Stimulated activated CD4-positive, alpha-beta T cell treated with anti-CD3 and anti-CD28 coated beads, TNF-alpha, amount 100 ng/mL, for 1 hour (primary cell): ENCODE measurements at places on chromosomes 13 and 19.
A peak's percentile ranks its signal among the peaks of the same experiment; 100 is the strongest.

GRCh38 chr19:56476651-56477428 is at the start of gene ZNF667:
TSS of gene ZNF667 (minus strand) at chr19:56477345. CDS start at chr19:56462370, 14,975 bp downstream.
- DNase-seq, result no peak

DNA sequence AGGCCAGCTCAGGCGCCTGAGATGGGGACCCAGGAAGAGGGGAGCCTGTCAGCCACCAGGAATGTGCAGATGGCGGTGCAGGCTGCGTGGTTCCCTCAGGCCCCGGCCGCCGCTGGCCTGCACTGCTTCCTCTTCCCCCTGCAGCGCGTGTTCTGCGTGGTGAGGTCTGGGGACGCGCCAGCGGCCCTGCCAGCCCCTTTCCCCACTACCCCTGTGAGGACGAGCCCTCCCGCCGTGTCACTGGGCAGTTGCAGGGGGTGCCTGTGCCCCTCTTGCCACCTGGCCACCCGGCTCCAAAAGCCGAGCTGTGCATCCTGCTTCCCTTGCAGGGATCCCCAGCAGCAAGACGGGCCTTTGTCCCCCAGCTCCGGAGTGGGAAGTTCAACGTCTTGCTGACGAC is 58.4 kb downstream of the SMARCA4 start:
- no peak for DNase-seq

GRCh38 chr19:5631567-5632240 is 8.8 kb downstream of the SAFB start:
- DNase-seq, result no peak

GRCh38 chr19:16133818-16134217 is 9.7 kb upstream of the HSH2D start:
- no peak for DNase-seq

DNA sequence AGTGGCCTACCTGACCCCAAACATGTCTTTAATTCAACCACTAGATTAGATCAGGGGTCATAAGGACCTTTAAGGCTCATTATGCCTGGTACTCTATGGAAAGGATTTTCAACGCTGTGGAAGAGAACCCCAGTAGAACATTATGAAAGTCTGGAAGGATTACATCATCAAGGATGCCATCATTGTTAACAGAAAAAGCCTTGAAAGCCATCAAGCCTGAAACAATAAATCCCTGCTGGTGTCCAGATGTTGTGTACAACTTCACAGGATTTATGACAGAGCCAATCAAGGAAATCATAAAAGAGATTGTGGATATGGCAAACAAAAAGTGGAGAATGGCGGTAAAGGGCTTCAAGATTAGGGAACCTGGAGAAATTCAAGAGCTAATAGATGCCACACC is 59.7 kb downstream of the NAA16 start:
- DNase-seq, result no peak

DNA sequence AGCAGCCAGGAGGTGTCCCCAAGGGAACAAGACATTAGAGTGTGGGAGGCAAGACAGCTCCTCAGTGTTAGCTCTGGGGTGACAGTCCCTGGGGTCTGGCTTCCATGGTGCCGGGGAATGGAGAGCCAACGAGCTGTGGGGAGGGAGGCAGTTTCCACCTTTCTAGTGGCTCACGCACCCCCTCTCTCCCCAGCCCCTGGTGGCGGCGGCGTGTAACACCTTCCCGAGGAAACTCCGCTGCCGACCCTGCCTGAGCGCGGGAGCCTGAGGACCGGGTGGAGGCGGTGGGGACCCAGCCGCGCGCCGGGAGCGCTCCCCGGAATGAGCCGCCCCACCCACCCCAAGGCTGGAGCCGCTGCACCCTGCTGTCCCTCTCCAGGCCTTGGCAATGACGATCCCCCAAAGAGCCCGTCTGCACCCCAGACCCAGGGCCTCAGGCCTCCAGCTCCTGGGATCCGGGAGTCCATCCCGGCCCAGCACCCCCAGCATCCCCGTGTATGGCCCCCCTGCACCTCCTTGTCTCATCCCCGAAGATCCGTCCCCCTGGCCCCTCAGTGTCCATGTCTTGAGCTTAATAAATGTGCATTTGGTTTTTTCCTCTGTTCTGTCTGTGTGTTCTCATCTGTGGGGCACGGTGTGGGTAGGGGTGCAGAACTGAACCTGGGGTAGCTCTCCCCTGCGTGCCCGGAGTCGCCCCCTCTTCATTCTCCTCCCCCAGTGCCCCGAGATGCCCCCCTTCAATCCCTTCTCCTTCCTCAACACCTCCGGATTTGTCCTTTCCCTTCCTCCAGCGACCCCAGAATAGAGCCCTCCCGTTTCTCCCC is 622 bp upstream of the FXYD5 start:
- peak; percentile 65 for DNase-seq

DNA sequence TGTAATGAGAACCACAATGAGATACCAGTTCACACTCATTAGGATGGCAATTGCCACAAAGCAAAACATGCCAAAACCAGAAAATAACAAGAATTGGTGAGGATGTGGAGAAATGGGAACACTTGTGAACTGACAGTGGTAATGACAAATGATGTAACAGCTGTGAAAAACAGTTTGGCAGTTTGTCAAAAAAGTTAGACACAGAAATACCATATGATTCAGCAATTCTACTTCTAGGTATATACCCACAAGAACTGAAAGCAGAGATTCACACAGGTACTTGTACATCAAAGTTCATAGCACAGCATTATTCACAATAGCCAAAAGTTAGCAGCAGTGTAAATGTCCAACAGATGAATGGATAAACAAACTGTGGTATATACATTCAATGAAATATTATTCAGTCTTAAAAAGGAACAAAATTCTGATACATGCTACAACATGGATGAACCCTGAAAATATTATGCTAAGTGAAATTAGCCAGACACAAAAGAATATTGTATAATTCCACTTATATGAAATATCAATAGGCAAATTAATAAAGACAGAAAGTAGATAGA is 96.5 kb downstream of the UGGT2 start:
- no peak for DNase-seq

- DNase-seq, result no peak
These were observed 329.7 kb downstream of the UQCRFS1 start for GRCh38 chr19:28883241-28883693.

GRCh38 chr19:38670921-38671398 is 23.5 kb downstream of the ACTN4 start:
- DNase-seq, result no peak

DNA sequence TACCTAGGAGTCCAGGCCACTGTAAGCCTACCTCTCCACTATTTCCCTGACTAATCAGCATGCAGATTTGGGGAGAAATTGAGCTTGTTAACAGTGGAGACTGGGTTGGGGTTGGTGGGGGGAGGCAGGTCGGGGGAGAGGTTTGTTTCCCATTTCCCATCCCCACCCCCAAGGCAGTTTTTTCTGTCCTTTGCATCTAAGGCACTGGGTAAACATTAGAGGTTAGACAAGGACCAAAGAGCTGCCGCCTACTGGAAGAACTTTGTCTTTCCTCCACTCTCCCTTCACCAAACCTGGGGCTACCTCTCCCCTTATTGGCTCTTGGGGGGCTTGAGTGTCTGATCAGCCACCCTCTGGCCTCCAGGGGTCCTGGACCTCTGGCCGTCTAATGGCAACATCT is 953 bp downstream of the KCNN4 start:
- no peak for DNase-seq

DNA sequence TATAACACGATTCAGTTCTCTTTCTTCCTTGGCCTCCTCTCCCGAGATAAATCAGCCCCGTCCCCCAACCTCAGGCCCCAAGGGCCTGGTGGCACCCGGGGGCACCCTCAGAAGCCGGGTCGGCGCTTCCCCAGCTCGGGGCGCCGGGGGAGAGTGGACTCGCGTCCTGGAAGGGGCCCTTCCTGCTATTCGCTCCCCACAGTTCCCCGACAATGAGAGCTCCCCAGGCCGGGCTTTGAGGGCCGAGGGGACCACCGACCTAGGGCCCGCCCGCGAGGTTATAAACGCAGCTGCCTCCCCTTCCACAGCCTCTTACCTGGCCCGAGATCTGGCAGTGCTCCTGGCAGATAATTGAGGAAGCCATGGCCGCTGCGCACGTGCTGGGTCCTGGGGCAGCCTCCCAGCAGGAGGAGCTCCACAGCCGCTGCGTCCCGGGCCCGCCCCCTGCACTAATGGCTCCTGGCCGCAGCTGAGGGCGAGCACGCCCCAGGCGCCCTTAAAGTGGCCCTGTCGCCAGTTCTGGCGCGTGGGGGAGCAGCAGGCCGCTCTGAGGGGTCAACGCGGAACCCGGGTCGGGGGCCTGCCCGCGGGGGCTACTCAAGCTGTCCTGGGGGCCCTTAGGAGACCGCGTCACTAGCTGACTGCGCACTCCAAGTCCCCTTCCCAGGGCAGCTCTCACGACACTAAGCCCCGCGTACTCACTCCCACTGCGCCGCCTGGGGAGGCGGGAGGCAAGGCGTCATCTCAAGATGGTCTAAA is at the start of gene SOHLH2:
Gene SOHLH2, minus strand, starts transcription at position 394 of the 759 bp plus-strand sequence. Its CDS starts 30 bp downstream, at position 364.
- DNase-seq, result no peak

- DNase-seq, result no peak
These were observed at the start of gene PRR19 for GRCh38 chr19:42301646-42302203. TSS of gene PRR19 (plus strand) at chr19:42302132. CDS start at chr19:42309585, 7,453 bp downstream.

DNA sequence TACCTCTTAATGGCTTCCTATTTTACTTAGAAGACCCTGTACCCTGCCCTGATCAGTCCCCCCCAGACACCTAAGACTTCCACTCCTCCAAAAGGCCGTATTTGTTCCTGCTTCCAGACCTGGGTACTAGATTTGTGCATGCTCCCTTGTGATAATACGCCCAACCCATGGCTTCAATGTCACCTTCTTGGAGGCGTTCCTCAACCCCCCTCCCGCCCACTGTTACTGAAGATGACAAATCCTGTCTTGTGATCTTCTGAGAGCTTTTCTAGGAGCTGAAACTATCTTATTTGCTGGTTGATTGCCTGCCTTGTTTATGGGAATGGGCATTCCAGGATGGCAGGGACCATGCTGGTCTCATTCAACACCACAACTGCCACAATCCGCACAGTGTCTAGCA is 9.4 kb downstream of the SLC25A23 start:
- DNase-seq, result no peak

DNA sequence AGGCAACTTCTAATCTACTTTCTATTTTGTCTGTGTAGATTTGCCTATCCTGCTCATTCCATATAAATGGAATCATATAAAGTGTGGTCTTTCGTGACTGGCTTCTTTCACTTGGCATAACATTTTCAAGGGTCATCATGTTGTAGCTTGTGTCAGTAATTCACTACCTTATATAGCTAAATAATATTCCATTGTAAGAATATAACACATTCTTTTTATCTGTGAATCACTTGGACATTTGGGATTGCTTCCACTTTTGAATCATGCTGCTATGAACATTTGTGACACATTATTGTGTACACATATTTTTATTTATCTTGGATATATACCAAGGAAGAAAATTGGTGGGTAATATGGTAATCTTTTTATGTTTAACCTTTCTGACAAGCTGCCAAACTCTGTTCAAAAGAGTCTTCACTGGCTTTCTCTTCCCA is 89.0 kb upstream of the CSNK1A1L start:
- DNase-seq, result no peak

- no peak for DNase-seq
These were observed 17.2 kb upstream of the RFC3 start for GRCh38 chr13:33800646-33801186.
